ENCODE measurements at places on chromosomes 5 and 9.
A peak's percentile ranks its signal among the peaks of the same experiment; 100 is the strongest.

- DNase-seq, result no peak
Observed at GRCh38 chr9:78671785-78672184, 374.9 kb downstream of the PSAT1 start.

DNA sequence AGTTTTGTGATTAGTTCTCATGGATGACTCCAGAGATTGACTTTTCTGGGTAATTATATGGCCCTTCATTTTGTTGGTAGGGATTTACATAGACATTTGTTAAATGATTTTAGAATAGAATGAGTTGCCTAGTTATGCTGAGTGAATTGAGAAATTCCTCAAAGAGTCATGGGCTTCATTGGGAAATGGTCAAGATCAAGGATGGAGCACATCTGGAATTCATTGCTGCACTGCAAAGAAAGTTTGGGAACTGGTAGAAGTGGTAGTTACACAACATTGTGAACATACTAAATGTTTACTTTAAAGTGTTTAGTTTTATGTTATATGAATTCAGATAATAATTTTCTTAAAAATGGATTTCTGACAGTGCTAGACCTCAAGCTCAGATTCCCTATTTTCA, 46.5 kb downstream of the PIP5K1B start:
- DNase-seq, result no peak

DNA sequence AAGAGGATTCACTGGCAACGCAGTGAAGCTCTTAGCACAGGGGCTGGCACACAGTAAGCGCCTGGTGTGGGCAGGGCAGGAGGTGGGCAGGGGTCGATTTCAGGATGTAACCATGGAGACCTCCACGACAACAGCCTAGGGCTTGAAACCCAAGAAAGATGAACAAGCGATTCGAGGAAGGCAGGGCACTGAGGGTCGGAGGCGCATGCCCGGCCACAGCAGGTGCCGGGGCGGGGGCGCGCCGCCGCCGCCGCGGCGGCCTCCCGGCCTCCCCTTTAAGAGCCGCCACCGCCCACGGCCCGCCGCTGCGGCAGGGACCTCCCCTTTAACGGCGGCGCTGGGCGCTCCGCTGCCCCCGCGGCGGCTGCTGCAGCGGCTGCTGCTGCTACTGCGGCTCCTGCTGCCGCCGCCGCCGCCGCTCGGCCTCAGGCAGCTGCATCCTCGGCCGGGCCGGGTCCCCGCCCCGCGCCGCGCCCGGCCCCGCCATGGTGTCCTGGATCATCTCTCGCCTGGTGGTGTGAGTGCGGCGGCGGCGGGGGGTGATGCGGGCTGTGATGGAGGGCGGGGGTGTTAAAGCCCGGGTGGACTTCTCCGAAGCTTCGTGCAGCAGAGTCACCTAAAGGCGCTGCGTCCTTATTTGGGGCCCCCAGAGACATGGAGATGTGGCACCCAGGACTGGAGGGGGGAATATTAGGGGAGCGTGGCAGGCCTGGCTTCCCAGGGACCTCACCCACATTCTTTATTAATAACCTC, at the start of gene REEP2:
REEP2 (plus strand) TSS at position 334 of the 753 bp plus-strand sequence; CDS start at position 486, 152 bp downstream.
- DNase-seq, result no peak

GRCh38 chr5:73996151-73996755, 370.3 kb downstream of the ARHGEF28 start:
- no peak for DNase-seq

- DNase-seq, result no peak
Observed at GRCh38 chr5:61461417-61461816, 129.4 kb downstream of the ZSWIM6 start.

DNA sequence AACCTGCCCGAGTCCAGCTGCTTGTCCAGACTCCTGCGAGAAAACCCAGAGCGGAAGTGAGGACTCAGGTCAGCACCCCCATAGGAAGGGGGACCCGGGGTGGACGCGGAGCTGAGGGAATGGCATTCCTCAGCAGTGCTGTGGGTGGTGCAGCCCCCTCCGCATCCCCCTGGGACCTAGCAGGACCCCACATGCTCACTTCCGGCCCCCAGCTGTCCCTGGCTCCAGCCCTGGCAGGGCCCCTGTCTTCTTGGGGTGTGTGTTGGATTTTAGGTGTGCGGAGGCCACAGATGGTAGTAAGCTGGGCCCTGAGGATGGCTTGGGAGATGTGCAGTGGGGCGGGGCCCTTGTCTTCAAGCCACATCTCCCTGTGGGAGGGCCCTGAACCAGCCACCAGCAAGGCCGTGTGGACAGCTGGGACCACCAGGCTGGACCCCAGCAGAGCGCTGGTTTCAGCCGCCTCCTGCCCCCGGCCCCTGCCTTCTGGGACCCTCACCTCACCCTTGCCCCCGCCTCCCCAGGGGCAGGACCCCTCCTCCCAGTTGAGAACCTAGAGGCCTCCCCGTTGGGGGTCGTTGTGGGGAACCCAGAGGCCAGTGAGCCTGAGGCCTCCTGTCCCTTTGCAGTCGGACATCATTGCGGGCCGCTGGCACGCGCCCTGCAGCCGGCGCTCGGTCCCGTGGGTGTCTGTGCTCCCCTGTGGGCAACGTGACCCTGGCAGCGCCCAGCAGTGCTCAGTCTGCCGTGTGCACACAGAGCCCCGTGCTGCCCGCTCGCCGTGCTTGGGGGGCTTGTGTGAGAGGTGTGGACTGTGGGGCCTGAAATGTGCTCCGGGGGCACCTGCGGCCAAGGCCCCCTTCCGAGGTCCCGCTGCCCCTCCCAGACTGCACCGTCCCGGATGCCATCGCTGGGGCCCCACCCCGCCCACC, 10.8 kb upstream of the SLC9A3 start:
- DNase-seq, result no peak

- DNase-seq, result no peak
Observed at GRCh38 chr5:116358911-116359418, 215.7 kb downstream of the SEMA6A start.

DNA sequence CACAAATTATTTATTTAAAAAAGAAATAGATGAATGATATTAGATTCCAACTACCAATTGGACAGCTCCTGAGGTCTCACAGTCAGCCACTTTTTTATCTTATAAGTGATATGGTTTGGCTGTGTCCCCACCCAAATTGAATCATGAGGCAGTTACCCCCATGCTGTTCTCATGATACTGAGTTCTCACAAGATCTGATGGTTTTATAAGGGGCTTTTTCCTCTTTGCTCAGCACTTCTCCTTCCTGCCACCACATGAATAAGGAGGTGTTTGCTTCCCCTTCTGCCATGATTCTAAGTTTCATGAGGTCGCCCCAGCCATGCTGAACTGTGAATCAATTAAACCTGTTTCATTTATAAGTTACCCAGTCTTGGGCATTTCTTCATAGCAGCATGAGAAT, 12.9 kb downstream of the NLN start:
- no peak for DNase-seq

GRCh38 chr5:102754767-102755431, at the start of gene PAM:
Gene PAM (plus strand): TSS chr5:102755305. CDS start chr5:102866196, 110,891 bp downstream.
- peak; percentile 46 for DNase-seq

DNA sequence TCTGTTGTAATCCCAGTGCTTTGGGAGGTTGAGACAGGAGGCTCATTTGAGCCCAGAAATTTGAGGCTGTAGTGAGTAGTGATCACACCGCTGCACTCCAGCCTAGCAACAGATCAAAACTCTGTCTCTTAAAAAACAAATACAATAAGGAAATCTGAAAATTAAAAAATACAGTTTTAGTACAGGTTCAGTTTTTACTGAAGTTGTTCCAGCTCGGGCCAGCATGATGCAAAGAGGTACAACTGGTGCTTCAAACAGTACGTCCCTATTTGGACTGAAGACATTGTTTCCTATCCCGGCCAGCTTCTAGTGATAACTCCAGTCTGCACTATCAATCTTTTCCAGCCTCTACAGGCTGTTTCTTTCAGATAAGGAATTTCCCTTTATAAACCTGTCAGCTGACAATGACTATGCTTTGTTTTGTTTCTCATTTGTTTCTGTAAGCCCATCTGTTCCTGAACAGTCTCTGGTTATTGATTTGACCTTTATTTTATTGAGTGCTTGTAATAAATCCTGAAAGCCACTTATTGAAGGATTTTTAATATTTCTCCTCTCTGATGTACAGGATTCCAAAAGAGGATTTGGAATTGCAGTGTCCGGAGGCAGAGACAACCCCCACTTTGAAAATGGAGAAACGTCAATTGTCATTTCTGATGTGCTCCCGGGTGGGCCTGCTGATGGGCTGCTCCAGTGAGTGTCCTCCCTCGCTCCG, 41.9 kb downstream of the TJP2 start:
- no peak for DNase-seq

DNA sequence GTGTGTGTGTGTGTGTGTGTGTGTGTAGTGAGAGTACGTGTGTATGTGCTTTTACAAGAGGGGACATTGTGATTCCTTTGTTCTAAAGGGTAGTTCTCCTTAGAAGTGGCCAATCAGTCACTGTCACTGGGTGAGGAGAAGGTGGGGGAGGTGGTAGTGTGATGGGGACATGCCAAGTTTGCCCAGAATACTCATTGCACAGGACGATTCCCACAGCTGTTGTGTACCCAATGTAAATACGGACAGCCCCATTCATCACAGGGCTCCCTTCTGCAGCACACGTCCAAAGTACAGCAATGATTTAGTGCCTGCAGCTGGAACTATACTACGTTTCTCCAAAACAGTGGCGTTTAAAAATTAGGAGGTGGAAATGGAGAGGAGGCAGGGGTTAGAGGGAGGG, 287.8 kb downstream of the TLR4 start:
- no peak for DNase-seq

DNA sequence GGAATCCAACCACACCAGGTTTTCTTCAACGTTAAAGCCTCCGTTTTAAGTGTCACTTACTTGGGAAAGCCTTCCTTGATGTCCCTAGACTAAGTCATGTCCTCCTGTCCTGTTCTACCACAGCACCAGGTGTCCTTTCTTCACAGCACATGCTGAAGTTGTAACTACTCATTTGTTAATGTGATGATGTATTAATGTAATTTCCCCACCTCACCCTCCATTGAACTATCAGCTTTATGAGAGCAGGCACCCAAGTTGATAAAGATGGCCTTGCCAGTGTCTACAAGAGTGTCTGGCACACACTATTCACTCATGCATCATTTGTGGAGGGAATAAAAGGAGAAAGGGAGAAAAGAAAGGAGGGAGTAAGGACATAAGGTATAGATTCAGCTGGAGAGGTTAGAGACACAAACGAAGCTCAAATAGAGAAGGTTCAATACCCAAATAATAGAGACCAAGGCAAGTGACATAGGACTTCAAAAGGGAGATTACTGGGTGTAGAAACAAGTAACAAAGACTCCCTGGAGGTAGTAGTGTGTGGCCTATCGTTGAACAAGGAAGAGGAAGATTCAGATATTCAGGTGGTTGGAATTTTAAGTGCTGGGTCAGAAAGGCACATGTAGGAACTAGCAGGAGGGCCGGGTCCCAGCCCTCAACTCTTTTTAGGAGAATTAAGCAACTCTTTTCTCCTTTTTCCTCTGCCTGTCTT, 6.6 kb downstream of the ITK start:
- DNase-seq, result no peak

DNA sequence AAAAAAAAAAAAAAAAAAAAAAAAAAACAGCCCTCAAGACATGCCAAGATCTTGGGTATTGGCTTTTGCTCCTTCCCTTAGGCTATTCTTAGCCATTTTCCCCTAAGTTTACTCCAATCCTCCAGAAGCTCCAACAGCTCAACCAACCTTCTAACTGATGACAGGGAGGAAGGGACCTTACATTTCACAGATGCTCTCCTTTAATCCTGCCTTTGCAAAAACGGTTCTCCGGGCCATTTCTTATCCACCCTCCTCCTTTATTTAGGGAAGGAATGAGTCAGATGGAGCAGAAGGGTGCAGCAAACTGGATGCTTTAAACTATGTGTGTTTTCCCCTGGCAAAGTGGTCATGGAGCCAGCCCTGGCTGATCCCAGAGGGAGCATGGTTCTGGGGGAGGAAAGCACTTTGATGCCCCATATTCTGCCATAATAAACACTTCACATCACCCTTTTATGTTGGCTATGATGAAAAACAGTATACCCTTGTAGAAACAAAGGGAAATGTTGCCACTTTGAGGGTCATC, 369.4 kb upstream of the DMAC1 start:
- no peak for DNase-seq

DNA sequence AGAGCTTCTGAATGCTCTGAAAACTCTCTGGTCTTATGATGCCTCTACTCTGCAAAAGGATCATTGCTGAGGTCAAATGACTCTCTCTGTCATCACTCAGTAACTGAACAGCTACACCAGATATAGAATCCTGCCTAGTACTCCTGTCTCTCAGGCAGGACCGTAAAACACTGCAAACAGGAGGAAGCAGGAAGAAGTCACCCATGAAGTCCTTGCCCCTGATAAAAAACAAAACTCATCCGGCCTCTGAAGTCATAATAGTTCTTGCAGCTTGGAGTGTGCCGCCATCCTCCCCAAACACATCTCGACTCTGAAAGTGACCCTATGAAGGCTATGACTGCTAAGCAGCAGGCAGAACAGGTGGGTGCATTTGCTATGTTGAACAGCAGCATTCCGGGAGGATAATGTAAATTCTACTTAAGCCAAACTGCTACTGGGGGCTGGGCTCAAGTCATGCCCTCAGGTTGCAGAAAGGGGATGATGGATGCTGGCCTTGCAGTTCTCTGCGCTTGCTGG, 81.9 kb upstream of the FAM169A start:
- DNase-seq, result no peak

DNA sequence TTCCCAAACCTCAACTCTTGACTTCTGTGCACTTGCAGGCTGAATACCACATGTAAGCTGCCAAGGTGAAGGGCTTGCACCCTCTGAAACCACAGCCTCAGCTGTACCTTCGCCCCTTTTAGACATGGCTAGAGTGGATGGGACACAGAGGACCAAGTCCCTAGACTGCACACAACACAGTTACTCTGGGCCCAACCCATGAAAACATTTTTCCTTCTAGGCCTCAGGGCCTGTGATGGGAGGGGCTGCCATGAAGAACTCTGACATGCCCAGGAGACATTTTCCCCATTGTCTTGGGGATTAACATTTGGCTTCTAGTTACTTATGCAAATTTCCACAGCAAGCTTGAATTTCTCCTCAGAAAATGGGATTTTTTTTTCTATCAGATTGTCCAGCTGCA, 331.0 kb upstream of the RGMB start:
- DNase-seq, result no peak

- DNase-seq, result no peak
Observed at GRCh38 chr5:135916638-135917263, 21.1 kb upstream of the IL9 start.

GRCh38 chr9:78326564-78326963, 29.6 kb downstream of the PSAT1 start:
- no peak for DNase-seq

DNA sequence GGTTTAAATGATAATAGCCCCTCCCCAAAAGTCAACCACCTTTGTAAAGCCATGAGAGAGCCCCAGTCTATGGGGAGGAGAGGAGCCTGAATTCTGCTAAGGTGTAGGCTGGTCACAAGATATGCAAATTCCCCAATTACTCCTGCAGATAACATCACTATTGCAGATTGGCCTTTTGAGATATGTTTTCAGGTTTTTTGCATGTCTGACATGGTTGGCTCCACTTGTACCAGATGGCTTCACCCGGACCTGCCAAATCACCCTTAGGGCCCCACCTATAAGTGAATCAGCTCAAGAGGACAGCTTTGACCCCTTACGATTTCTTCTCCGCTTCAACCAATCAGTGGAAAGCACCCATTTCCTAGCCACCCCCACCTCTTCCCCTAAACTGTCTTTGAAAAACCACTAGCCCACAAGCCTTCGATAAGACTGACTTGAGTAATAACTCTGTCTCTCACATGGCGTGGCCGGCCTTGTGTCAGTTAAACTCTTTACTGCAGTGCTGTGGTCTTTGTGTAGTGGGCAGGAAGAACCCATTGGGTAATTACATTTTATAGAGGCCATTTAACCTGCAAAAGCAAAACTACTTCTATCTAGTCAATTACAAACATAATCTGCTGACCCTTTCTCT, 69.7 kb downstream of the PRLR start:
- no peak for DNase-seq
